ENCODE measurements at places on chromosomes 2 and 18.

DNA sequence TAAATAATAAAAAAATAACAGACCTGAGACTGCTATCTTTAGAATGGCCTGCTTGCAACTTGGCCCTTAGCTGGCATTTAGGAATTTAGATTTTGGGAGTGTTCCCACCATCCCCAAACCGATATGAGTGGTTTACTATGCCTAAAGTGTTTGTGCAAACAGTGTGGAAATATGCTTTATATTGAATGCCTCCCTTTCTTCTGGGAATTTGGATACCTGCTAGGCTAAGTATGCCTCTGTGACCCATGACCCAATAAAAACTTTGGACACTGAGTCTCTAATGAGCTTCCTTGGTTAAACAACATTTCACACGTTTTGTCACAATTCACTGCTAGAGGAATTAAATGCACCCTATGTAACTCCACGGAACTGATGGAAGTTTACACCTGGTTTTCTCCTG is 73.2 kb downstream of the BMPR2 start:
- DNase-seq = no peak

GRCh38 chr18:79229431-79229830 is 160.2 kb downstream of the ATP9B start:
- DNase-seq = no peak

GRCh38 chr18:32261003-32261402 is 71.2 kb downstream of the MEP1B start:
- DNase-seq = no peak

DNA sequence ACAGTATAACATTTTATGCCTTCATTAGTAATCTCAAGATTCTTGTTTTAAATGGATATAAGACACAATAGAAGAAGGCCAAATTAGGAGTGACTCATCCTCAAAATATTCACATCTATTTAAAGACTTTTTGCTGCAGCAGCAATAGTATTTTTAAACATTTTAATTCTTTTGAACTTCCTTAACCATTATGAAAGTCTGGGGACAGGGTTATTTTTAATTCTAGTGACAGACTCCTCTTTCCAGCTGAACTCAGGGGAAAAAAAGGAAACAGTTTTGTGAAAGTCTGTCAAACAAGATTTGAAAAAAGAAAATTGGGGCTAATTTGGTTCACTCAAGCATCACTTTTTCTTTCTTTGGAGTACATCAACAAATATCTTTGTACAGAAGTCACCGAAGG is 541.8 kb downstream of the NUP35 start:
- peak; percentile 2 for DNase-seq

GRCh38 chr2:133737242-133737993 is 169.2 kb upstream of the NCKAP5 start:
- DNase-seq = no peak

DNA sequence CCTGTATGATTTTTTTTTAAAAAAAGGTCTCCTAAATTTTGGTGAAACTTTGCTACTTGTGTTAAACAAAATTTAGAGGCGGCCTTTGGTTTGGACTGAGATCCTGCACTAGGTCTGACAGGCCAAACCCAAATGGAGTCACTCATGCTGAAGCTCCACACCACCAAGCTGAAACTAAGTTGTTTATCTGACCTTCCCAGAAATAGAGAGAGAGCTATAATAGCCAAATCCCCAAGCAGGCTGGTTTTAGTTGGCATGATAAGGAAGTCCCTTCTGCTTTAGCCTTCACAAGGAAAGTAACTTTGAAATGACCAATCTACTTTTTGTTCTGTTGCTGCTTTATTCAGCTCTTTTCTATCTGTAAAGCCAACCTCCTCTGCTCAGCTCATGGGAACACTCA is 17.1 kb upstream of the THUMPD2 start:
- no peak for DNase-seq

GRCh38 chr18:13465476-13465875 is 246.9 kb downstream of the LDLRAD4 start:
- no peak for DNase-seq

DNA sequence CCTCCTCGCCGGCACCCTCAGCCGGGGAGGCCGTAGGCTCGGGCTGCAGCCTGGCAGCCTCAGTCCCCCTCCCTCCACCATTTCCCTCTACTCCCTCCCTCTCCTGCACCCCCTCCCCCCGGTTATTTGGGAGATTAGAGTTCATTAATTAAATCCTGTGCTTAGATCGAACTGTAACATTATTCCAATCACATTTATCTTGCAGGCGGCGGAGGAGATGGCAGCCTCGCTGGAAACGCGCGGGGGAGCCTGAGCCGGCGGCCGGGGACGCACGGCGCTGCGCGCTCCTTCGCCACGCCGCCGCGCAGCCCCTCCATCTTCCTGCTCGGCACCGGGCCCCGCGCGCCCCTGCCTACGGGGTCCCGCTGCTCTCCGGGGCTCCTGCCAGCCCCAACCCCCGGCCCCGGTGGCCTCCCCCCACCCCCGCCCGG is at the start of gene ST8SIA3:
Gene ST8SIA3 (plus strand): TSS at position 287 of the 431 bp plus-strand sequence. CDS start 290 bp downstream, outside the sequence.
- DNase-seq = no peak

DNA sequence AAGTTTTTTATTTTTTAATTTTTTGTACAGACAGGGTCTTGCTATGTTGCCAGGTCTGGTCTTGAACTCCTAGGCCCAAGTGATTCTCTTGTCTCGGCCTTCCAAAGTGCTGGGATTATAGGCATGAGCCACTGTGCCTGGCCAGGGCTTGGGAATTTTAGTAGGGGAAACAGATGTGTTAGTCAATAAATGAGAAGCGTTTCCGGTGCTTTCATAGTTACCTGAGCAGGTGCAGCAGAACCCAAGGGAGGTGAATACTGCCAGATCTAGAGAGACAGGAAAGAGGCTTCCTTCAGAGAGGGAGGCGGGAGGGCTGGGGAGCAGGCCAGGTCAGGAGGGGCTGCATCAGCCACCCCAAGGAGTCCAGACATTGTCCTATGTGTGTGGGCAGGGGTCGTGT is 30.5 kb upstream of the IMPA2 start:
- DNase-seq = no peak

- DNase-seq = no peak
These were observed 20.3 kb downstream of the TRAPPC12 start for GRCh38 chr2:3399829-3400228.

- no peak for DNase-seq
These were observed 40.0 kb upstream of the INPP4A start for GRCh38 chr2:98404556-98405250.

GRCh38 chr18:36665952-36666351 is 162.8 kb downstream of the TPGS2 start:
- DNase-seq = no peak

DNA sequence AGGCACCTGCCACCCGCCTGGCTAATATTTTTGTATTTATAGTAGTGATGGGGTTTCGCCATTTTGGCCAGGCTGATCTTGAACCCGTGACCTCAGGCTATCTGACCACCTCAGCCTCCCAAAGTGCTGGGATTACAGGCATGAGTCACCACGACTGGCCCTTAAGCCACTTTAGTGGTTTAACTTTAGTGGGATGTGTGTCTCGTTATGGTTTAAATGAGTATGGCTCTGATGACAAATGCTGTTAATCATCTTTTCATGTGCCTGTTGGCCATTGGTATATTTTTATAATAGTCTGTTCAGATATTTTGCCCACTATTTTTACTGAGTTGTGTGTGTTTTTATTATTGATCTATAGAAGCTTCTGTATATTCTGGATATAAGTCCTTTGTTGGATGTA is 205.9 kb downstream of the MYO1B start:
- no peak for DNase-seq

- DNase-seq = no peak
These were observed 134.2 kb upstream of the PIK3C3 start for GRCh38 chr18:41820784-41821183.

DNA sequence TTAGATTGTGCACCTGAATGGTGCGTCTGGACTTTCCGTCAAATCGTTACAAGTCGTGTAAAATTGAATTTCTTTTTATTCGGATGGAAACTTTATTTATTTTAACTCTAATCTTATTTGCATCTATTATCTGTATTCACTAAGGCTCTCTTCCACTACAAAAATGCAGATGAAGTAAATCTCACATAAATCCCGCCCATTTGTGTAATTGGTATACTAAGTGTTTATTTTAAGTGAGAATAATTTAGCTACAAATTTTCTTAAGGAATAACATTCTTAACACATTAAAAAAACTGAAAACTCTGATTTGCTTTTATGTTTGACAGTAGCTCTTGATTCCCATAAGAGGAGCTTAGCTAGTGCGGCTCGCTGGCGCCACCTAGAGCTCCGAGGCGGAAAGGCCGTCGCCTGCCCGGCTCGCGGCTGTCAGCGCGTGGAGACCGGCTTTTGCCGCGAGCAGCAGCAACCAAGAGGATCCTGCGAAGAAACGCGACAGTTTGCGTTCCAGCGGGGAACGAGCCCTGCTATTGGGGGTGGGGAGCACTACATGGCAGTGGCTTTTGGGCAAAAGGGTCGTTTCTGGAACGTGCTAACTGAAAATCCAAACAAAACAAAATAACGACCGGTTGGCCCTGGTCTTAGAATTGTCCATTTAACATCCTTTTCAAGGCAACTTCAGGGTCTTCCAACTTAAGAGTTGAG is 6.7 kb downstream of the SP9 start:
- DNase-seq = peak; percentile 36

Measured in skeletal muscle cell (primary cell).